Activated T-cell treated with anti-CD3 and anti-CD28 coated beads, Interleukin-2, amount 50 U/mL, for 1 hour (primary cell): ENCODE measurements at places on chromosomes 7 and 10.

DNA sequence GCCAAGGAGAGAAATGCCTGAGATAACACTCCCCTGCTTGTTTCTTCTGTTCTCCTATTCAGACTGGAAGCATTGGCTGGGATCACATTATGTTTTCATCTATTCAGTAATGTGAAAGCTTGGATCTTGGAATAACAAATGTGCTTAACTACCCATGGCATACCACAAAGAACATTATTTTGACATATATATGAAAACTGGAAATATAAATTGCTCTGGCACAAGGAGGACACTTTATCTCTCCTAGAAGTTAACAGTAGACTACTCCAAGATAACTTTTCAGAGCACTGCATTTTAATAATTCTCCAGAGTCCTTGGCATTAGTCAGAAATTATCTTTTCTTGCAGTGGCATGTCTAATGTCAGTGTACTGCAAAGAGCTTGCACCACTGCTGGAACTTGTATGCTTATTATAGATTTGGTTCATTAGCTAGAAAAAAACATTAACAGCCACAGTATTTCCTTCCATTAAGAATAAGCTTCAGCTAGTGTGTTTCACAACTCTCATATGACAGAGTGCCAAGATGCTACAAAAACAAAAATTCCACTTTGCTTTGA lies 169.3 kb upstream of the LRRN3 start:
- DNase-seq, result no peak

GRCh38 chr10:116781370-116781884 lies 39.1 kb upstream of the HSPA12A start:
- DNase-seq, result no peak

GRCh38 chr7:115851291-115851690 lies 179.3 kb downstream of the TFEC start:
- no peak for DNase-seq

DNA sequence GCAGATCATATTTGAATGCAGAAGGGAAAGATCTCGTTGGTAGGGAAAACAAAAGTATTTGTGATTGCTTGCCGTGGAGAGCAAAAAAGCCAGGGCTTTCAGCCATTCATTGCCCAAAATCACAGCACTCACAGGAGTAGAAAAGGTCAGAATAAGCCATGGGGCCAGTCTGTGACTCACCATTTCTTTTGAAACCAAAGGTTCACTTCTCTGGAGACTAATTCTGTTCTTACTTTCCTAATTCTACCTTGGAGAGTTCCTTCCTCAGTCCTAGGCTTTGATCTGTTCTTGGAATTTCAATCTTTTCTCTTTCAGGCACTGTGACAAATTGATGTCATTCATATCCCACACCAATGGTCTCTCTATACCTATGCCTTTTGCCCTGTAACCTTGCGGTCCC lies 54.1 kb upstream of the FAM180A start:
- DNase-seq, result no peak

DNA sequence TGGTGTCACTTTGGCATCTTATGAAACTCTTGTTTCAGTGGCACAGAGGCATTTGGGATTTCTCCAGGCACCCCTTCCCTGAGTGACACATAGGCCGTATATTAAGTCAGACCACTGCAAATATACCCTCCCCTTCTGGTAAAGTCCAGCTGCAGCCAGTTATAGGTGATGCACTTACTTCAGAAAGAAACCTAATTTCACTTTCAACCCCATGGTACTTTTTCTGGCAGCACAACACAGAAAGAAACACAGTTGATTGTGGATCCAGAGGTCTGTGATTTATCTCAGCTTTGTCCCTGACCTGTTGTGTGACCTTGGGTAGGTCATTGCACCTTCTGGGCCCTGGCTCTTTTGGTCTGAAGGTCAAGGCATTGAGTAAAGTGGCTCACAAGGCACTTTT lies 173.2 kb downstream of the BUB3 start:
- no peak for DNase-seq

GRCh38 chr10:50316695-50317648 lies 65.7 kb upstream of the ASAH2 start:
- DNase-seq, result no peak

DNA sequence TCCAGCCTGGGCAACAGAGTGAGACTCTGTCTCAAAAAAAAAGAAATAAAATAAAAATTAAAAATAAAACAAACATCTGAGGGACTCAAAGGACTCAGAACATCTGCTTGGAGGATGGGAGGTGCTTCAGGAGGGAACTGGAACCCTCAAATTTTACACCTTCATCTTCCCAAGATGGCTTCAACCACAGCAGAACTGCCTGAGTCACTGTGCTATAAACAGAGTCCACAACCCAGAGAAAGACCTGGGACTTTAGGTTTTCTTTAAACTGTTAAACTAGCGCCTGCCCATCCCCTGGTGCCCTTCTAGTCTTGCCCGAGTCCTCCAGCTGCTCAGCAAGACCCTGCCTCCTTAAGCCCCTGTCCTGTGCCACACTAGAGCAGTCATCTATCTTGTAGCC lies 40.8 kb downstream of the RGS10 start:
- no peak for DNase-seq

DNA sequence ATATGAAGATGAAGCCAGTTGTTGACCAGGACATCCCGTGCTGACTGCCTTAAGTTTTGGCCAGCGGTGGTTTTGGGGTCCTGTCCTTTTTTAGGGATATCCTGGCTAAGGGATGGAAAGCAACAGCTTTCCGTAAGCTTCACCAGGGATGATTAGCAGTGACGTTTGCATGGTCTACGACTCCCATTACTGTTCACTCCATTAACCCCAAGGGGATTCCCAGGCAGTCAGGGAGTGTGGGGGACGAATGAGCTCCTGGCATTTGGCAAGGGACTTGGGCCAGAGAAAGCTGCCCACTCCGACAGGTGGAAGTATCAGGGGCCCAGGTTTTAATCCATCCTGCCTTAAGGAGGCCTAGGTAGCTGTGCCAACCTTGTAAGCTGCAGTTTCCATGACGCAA lies 66.8 kb downstream of the ITGB1 start:
- no peak for DNase-seq

- DNase-seq, result no peak
Observed at GRCh38 chr7:39659356-39660013, 36.1 kb downstream of the RALA start.

DNA sequence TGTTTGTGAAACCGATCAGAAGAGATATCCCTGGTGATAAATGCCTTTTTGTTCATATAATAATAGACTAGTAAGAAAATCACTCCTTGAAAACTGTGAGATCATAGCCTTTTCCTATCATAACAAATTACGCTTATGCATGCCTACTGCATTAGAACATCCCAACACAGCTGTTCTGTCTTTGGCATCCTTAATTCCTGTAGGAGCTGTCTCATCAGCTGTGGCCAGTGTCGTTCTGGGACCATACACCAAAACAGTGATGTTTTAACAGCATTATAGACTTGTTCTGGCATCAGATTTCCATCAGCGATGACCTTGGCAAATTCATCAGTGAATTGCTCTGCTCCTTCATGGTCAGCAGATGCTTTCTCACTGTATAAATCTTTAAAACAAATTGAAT lies 423.6 kb upstream of the LRGUK start:
- DNase-seq, result no peak

- DNase-seq, result no peak
Observed at GRCh38 chr7:157432541-157432956, 95.7 kb downstream of the DNAJB6 start.

DNA sequence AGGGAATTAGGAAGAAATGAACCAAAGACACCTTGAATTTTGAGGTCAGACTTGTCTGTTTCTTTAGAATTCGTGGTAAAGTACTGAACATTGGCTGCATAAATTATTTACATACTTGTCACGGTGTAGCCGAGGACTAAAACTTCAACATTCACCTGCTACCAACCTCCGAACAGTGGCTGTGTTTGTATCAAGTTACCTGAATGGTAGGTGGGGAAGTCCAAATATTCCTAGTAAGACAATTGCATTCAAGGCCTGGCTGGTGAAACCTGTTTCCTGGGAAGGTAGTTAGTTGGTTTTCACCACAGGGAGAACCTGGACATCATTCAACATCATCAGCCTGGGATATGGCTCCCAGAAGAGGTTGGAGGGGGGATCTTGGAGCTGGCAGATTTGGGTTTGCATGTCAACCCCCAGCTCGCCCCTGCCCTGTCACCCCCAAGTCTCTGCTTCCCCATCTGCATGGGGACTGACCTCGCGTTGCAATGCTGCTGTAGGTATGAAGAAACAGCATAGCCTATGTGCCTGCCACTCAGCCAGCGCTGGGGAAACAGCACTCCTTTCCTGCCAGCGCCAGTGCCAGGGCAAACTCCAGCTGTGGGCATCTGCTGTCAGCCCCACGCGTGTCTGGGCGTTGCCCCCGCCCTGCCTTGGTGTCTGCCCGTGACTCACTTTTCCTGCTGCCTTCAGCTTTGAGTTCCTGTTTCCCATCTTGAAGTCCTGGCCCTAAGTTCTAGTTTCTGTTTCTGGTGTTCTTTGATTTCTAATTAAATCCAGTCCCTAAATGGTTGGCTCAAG lies 12.7 kb upstream of the LARP4B start:
- peak; percentile 45 for DNase-seq

GRCh38 chr10:48377751-48378530 lies 71.5 kb downstream of the MAPK8 start:
- DNase-seq, result no peak

DNA sequence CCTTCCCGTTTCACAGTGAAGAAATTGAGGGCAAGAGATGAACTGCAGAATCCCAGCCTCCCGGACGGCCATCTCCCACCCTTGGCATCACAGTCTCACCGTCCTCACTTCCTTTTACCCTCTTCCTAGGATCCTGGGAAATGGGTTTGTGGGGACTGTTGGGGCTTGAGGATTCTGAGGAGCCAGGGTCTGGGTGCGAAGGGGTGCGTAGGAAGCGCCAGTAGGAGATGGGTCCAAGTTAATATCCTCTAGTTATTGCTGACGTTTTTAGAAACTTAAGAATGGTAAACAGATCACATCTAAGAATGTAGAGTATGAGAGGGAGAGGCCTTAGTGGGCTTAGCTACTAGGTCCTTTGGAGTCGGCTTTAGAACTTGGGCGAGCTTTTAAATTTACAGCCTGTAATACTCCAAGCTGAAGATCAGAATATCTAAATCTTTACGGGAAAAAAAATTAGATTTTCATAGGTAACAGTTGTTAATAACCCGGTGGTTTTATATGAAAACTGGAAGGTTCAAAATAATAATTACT lies 696 bp downstream of the MALSU1 start:
- DNase-seq, result no peak

GRCh38 chr7:129391546-129392171 lies 42.6 kb upstream of the STRIP2 start:
- no peak for DNase-seq

DNA sequence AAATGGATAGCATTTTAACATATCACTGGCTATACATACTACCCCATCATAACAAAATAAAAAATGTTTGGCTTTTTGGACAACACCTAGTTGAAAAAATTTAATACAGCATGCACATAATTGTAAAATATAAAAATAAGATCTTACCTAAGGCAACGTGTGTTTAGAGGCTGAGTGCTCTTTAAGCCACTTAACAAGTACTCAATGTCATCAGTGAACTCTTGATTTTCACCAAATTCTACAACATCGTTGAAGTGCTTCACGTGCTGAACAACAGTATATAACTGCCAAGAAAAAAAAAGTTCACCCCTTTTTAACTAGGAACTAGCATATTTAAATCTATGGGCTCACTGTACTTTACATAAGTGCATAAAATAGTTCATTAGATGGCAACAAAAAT lies 49.5 kb downstream of the WAPL start:
- DNase-seq, result no peak

DNA sequence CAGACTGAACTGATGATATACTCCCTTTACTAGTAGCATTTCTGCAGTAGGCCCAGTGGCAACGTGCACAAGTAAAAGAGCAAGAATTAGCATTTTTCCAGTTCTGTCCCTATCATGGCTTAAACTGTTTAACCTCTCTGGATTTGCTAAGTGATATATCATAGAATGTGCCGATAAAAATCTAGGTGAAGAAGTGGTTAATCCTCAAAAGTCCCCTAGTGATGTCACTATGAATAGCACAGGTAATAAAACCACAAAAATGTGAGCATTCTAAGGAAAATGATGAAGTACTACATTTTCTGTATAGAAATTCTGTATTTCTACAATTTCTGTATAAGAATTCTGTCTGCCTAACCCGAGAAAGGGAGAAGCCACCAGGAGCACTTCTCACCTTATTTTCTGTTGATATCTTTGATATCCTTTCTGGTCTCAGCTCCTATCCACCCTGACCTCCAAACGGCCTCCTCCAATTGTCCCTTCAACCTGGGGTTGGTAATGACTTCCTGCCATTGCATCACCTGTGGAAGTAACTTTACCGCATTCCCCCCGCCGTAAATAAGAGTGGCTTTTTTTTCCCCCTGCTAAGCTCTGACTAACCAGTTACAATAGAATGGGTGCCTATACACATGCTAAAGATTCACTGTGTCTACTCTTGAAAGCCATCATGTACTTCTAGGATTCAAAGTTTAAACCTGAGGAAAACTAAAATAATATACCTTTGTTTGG lies 155.9 kb upstream of the ASAH2 start:
- no peak for DNase-seq

GRCh38 chr7:130732980-130733930 lies 752 bp downstream of the KLF14 start:
- DNase-seq, result peak; percentile 47

- no peak for DNase-seq
Observed at GRCh38 chr10:96516337-96516736, 2.6 kb upstream of the TLL2 start.

GRCh38 chr7:43592326-43592725 lies 9.4 kb downstream of the STK17A start:
- DNase-seq, result no peak

DNA sequence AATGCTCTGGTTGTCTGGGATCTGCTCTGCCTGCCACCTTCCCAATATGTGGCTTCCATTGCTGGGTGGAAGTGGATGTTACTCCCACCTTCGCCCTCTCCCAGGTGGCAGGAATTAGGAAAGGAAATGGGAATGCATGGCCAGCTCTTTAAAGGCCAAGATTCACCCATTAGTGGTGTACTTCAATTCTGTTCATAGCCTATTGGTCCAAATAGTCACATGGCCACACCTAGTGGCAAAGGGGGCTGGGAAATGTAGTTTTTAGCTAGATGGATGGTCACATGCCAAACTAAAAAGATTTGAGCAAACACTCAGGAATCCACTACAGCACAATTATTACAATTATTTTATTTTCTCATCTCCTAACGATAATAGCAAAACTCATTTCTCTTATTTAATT lies 135.1 kb downstream of the NPY start:
- DNase-seq, result no peak

DNA sequence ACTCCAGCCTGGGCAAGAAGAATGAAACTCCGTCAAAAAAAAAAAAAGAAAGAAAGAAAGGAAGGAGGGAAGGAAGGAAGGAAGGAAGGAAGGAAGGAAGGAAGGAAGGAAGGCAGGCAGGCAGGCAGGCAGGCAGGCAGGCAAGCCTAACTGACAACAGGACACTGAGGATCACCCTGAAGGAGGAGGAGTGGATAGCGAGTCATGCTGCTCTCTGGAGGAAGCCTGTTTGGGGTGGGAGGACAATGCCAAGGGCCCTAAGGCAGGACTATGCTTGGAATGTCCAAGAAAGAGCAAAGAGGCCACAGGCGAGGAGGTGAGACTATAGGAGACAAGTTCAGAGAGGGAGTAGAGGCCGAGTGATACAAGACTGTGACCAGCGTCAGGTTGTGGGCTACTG lies 107.0 kb upstream of the PARD3 start:
- no peak for DNase-seq

- DNase-seq, result no peak
Observed at GRCh38 chr7:36147361-36147760, 5.7 kb upstream of the EEPD1 start.

- DNase-seq, result no peak
Observed at GRCh38 chr10:3658766-3659165, 126.2 kb downstream of the KLF6 start.
